Stimulated activated CD8-positive, alpha-beta memory T cell treated with anti-CD3 and anti-CD28 coated beads, Interleukin-2, amount 100 ng/mL, for 1 hour (primary cell): ENCODE measurements at places on chromosomes 7 and 10.

DNA sequence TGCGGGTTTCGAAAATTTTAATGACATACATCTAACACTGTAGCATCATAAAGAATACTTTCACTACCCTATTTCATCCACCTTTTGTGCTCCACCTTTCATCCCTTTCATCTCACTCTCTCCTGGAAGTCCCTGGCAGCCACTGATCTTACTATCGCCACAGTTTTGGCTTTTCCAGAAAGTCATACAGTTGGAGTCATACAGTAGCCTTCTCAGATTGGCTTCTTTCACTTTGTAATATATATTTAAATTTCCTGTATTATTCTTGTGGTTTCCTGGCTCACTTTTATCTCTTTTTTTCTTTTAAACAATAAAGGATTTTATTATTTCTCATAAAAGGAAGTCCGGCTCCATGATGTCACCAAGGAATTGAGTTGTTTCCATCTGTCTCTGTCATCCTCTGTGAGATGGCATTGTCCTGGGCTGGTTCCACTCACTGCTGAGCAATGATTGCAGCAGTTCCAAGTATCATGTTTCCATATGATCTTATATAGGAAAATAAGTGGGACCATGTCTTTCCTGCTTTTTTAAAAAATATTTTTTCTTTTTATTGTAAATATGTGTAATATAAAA lies 626.3 kb downstream of the POM121L12 start:
- DNase-seq: no peak

DNA sequence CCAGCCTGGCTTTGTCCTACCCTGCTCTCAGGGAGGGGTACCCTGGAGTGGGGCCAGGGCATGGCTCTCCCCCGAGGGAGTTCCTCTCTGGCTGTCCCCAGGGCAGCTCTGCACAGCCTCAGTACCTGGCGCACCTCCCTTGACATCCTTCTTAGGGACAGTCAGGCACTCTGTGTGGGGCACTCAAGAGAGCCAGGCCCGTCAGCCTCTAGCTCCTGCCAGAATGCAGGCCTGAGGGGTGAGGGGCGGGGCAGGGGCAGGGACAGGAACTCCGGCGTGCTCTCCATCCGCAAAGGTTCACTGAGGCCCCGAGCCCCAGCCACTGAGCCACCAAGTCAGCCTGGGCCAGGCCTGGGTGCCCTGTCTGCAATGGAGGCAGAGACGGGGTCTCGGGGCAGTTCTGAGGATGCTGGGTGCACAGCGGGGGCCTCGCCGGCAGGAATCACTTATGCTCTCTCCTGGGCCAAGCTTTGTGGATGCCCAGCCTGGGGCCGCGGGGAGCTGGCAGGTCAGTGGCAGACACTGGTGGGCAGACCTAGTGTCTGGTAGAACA lies 10.1 kb downstream of the LIMK1 start:
- DNase-seq: no peak

GRCh38 chr7:151871189-151871735 lies 5.7 kb downstream of the PRKAG2 start:
- DNase-seq: no peak

- DNase-seq: no peak
Observed at GRCh38 chr10:71378336-71379117, 18.2 kb upstream of the CDH23 start.

- DNase-seq: no peak
Observed at GRCh38 chr10:101744267-101744666, 31.6 kb downstream of the FGF8 start.

DNA sequence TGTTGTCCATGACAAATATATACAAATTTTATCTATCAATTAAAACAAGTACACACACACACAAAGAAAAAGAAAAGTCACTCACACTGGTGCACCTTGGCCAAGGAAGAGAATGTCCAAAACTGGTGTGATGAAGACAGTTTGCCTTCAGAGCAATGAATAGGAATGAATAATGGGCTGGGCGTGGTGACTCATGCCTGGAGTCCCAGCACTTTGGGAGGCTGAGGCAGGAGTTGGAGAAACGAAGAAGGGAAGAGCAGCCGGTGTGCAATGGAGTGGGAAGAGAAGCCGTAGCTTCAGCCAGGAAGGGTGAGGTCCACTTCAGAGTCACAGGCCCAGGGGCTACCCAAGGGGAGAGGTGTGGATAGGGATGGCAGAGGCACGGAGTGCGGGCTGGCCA lies 253.6 kb downstream of the CCSER2 start:
- no peak for DNase-seq

DNA sequence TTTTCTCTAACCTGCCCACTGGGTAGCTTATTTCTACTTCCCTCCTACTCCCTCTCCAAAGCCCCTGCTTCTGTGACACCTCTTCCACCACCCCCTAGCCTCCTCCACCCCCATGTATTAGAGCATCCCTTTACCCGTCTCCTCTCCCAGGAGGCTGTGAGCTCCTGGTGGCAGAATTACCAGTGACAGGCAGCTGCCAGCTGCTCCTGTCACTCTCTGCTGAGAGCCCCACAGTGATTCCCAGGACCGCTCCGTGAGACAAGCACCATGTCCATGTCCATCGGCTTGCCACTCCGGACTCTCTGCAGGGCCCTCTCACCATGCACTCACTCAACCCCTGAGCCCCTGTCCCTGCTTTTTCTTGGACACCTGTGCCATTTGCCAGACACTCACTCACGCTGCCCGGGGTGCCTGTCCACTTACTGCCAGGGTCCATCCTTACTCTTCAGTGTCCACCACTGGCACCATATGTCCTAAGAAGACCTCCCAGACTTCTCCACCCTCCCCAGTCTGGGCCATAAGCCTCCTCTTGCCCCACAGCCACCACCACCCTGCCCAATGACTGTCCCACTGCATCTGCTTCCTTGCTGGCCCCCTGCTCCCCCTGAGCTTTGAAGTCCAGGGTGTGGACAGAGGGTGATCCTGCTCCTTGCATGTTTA lies 9.8 kb downstream of the WDFY4 start:
- DNase-seq: no peak

DNA sequence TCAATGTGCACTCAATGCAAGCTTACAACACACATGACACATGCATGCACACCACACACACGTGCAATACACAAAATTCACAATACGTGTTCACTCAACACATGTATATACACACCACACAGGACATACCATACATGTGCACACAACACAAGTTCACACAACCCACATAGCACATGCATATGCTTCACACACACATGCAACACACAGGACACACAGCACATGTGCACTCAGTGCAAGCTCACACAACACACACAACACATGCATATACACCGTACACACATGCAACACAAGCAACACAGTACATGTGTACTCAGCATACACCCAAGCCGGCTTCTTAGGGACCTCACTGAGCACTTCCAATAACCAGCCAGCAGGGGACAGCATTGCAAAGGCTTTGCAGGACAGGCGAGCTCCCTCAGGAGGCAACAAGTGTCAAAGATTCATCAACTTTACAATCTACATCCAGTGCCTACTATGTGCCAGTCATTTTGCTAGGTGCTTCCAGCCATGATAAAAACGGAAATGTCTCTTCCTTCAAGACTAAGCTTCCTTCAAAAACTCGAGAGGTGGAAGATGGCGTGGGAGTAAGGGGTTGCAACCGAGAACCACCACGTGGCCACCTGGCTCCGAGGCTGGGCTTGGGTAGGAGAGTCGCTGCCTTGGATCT lies 61.1 kb downstream of the JCAD start:
- DNase-seq: peak; percentile 47
